Stimulated activated CD4-positive, alpha-beta T cell treated with anti-CD3 and anti-CD28 coated beads, TNF-alpha, amount 100 ng/mL, for 1 hour (primary cell): ENCODE measurements at places on chromosomes 2 and 18.

- no peak for DNase-seq
Measured at GRCh38 chr2:44237221-44237620, 38.1 kb upstream of the SLC3A1 start.

DNA sequence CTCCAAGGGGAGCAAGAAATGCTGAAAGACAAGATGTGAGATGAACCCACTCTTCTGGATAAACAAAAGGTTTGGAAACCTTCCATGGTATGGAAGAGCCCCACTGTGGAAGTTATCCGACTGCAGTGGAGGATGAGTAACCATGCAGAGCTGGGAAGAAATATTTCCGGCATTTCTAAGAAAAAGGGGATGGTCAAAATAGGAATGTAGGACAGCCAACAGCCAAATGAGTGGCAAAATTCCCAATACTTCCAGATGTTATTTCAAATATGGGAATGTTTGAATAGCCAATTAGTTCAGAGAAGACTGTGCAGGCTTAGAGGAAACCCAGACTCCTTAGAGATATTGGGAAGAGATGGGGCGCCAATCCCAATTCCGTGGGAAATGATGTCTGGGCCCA, 246.8 kb downstream of the RAD51AP2 start:
- DNase-seq, result no peak

- no peak for DNase-seq
Measured at GRCh38 chr2:18659915-18660314, 70.5 kb upstream of the NT5C1B start.

DNA sequence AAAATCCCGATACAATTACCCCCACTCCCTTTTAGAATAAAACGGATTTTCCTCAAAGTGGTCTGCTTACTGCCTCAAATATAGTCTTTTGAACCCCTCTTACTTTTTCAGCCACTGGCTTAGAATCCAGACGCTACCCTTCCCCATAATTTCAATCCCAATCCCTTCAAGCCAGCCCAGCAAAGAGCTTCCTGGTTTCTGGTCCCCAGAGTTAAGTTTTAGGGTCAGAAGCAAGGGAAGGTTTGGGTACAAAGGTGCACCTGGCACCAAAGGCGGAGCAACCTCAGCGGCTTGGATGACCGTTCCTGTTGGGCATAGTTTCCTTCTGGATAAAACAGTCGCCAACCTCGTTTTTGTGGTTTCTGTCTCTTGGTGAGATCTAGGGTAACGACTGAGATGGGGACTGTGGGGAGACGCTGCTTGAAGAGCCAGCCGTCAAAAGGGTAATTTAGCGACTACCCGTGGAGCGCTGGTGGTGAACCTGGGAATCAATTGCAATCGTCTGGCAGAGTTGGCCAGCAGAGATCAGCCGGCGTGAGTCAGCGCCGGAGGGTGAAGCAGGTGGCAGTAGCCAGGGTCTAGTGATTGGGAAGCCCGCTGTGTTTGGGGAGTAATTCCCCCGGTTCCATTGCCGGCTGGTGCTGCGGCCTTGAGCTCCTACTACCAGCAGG, 1.6 kb downstream of the FEV start:
- no peak for DNase-seq

DNA sequence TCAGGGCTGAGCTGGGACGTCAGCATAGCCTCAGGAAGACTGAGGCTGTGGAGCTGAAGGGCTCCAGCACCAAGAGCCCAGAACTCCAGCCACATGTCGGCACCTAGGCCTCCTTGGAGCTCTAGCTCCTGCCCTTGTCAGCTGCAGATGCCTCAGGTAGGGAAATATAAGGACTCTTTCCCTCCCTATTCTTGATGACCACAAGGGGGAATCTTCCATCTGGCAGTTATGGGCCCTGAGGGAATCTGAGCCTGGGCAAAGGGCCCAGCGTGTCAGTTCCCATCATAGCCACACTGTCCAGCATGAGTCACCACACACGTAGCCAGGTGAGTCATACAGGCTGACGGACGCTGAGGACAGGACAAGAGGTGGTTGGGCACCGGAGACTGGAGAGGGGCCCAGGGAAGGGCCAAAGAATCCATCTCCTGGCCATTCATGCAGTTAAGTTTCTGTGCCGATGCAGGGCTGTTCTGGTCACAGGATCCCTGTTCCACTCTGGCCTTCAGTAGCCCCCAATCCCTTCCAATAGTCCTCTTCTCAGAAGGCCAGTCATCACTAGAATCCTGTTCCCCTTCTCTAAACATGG, 1.8 kb downstream of the MPV17 start:
- no peak for DNase-seq

DNA sequence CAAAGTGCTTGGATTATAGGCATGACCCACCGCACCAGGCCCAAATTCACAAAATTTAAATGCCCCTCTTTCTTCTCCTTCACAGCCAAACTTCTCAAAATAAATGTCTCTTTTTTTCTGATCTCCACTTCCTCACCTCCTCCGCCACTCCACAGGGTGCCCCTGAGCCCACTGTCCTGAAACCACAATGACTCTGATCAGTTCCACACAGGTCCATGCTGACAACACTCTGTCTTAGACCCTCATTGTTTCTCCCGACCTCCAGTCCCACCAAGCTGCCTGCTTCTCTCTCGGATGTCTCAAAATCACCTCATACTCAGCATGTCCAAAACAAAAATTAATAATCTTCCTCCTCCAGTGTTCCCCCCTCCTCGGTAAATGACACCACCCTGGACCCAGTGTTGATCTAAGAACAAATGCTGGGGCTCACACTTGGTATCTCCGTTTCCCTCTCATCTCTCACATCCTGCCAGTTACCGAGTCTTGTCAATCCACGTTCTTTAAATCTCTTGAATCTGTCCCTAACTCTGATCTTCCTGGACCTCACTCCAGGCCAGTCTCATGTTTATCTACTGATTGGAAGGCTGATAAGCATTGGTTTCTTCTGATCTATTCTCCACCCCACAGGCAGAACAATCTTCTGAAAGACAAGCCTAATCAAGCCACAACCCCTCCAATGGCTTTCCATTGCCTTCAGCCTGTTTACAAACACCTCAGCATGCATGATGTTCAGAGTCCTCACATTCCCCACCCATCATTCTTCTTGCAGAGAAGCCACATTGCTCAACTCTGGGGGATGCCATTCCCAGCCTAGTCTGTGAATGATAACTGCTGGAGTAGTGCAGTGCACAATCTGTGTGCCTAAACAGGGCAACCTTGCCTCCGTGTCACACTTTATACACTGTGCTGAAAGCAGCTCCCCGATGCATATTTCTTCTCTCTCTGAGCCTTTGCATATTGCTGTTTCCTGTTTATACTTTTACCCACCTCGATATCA, 12.4 kb upstream of the ANKRD44 start:
- no peak for DNase-seq

DNA sequence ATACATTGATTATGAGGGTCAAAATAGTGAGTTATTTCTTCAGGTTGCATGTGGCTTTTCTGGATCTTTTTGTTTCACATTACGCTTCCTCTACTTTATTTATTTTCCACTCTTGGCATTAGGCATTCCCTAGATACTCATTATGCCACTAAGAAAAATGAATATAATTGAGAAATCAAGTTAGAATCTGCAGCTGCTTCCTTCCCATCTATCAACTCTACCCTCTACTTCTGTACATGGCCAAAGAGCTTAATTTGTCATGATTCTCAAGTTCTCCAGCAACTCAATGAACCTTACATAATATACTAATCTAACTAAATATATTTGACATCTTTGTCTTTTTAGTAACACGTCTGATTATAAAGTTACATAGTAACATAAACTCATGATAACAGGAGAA, 598.1 kb upstream of the LRRTM4 start:
- no peak for DNase-seq

GRCh38 chr2:120053891-120054290, 41.0 kb downstream of the EPB41L5 start:
- no peak for DNase-seq
